ENCODE measurements at places on chromosomes 13 and 19.

GRCh38 chr19:18828786-18829185 lies 3.0 kb upstream of the UPF1 start:
- DNase-seq: no peak

GRCh38 chr19:29624489-29625185 lies 18.6 kb downstream of the POP4 start:
- no peak for DNase-seq

DNA sequence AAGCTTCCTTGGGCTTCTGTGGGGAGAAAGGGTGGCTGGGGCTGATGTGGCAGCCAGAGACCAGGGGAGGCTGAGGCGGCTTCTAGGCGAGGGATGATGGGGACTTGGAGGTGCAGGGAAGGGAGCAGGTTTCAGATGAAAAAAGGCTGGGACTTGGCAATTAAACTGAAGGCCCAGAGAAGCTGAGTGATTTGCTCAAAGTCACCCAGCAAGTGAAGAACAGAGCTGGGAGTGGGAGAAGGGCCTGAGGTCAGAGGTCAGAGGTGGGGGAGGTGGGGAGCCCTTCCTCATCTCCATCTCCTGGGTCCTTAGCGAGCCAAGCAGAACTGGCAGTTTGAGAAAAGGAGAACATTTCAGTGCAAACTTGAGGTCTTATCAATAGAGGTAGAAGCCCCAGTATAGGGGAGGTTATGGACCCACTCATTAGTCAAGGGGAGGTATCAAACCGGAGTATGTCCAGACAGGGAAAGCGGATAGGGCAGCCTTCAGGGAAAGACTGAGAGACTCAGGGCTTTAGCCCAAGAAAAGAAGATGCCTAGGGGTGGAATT lies 49.6 kb upstream of the NFIC start:
- DNase-seq: no peak

GRCh38 chr13:51769455-51770127 lies 34.4 kb downstream of the DHRS12 start:
- no peak for DNase-seq

Data from SHP77 treated with DMSO at 0.1 percent for 48 hours (cell line).